Natural killer cell treated with Interleukin-12 subunit alpha and Interleukin-12 subunit beta and Interleukin-15 and Interleukin-18, amount 100 ng/mL, for 72 hours (primary cell): ENCODE measurements at places on chromosomes 3 and 15.

DNA sequence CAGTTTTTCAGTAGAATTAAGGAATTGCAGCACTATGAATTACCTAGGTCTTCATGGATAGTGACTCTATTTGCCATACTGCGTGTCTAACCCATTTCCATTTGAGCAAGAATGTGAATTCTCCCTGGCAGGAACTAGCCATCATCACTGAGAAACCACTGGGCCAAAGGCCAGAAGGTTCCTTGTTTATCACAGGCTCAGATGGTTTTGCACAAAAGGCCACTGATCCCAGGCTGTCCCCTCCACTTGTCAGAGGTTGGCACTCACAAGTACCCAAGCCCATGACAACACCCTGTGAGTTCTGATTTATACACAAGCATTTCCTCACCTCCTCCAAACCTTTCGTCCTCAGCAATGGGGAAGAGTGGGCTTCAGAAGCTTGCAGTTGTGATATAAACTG, 131.8 kb downstream of the FOXB1 start:
- DNase-seq = no peak

DNA sequence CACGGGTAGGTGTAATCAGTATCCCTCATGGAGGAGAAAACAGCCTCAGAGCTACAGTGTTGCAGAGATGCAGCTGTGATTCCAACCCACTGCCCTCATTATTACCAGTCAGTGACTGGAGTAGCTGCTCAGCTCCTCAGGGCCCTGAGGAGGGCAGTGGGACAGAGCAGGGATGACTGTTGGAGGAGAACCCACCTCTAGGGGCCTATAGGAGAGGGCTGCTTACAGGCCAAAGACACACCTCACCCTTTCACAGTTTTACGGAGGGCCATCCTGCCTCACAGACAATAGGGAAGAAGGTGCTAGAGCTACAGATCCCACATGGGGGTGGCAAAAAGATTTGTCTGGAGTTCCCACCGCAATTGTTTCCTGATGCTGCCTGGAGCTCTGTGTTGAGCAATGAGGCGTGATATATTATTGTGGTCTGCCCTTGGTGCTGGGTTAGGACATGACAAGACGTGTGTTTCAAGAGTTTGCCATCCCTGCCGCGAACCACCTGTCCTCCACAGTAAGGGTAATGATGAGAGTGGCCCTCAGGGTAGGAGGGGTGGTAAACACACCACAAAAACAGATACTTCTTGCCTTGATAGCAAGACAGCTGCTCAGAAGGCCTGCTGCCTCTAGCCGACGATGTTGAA, 140.5 kb upstream of the TPM1 start:
- DNase-seq = no peak

DNA sequence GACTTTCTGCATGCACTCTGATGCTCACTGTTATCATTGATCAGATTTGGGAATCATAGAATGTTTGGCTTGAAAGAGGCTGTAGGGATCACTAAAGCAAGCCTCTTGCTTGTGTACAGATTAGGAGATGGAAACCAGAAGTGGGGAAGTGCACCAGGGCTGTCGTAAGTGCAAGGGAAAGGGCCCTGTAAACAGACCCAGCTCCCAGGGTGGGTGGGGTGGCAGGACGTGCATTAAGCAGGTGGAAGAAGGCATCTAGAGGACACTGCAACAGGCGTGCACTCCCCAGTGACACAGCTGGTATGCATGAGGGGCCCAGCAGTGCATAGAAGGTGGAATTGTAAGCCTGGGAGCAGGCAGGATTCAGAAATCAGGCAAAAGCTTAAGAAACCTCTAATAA, 58.0 kb upstream of the SLC7A14 start:
- no peak for DNase-seq

DNA sequence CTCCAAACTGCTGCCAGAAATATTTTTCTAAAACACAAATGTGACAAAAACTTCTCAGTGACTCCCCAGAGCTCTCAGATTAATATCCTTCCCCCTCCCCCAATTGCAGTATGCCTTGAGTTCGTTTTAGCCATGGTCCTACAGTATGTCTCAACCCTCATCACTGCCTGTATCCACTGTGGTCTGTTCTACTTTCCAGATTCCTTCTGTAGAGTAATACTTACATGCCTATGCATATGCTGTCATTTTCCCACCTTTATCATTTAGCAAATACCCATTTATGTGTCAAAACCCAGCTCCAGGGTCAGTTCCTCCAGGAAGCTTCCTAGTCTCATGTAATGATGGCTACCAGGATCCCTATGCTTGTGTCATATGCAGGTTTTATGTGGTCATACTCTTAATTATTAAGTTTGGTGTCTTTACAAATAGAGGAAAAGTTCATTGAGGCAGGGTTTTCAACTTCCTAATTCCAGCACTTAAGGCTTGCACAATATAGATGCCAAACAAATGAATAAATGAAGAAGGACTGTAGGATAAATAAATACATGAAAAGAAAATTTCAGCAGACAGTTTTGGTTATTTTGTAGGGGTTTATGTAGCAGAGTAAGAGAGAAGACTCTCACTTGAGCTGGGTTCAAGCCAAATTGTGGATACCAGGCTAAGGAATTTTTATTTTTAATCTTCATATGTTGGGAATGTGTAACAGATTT, 170.8 kb downstream of the ALCAM start:
- DNase-seq = no peak

- DNase-seq = no peak
These were observed 97.7 kb upstream of the PRR20G start for GRCh38 chr3:127385540-127385870.

DNA sequence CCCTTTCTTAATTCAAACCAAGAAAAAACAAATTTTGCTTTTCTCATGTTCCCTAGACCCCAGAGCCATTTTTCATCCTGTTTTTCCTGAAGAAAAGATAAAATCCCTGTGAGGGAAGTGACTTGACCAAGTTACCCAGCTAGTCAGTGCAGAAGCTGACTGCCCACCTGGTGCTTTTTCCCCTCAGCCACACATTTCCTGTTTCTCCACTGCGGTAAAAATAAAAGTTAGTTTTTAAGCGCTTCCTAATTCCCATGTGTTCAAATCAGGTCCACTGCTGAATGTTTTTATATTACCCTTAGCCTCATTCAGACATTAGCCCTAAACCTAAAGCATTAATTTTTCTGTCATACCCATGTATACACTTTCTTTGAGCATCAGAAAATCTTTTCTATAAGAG, 26.1 kb downstream of the PPP2R3A start:
- DNase-seq = no peak

- DNase-seq = no peak
These were observed 61.3 kb downstream of the CRYBG3 start for GRCh38 chr3:97882975-97883598.

DNA sequence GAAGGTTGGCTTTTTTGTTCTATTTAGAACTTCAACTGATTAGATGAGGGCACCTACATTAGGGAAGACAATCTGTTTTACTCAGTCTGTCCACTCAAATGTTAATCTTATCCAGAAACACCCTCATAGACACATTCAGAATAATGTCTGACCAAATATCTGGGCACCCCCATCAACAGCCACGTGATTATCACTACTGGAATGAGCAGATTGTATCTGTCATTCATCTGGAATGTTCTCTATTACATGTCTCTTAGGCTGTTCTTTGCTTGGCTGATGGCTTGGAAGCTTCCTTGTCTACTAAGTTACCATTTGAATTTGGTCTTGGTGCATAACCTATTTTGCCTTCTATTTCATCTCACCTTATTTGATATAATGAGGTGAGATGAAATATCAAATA, 15.7 kb upstream of the LRRC58 start:
- DNase-seq = no peak

- no peak for DNase-seq
These were observed 16.4 kb downstream of the KLF13 start for GRCh38 chr15:31342781-31343626.

DNA sequence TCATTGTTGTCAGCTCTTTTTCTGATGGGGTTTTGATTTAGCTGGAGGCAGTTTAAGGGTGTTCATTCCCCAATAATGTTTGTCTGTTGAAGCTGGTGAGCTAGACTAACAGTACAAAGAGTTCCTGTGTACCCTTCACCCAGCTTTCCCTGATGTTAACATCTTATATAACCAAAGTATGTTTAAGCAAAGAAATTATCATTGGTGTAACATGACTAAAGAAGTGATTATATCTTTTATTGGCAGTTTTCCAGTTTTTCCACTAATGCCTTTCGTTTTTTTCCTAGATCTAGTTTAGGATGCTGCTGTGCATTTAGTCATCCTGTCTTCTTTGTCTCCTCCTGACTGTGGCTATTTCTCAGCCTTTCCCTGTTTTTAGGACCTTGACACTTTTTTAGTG, 165.6 kb downstream of the LPP start:
- no peak for DNase-seq
